H9 (cell line): ENCODE measurements at places on chromosomes 11 and 22. TPM values are rescaled to one million over a fixed set of nuclear protein-coding genes. Genes with fewer than 3 reads are reported as not detected.

- H3K36me3 ChIP-seq, result peaks cover 5% of the 10 kb centered on the region
- H3K27ac ChIP-seq, result no peak overlapping the region
- H3K27me3 ChIP-seq, result no peaks in the 10 kb centered on the region
- H3K4me3 ChIP-seq, result no peak overlapping the region
- no peaks in the 10 kb centered on the region for H3K4me1 ChIP-seq
- DNase-seq, result no peak
These were observed 48.8 kb downstream of the CWF19L2 start for GRCh38 chr11:107408762-107409211.

- H3K4me1 ChIP-seq, result no peaks in the 10 kb centered on the region
- no peaks in the 10 kb centered on the region for H3K27me3 ChIP-seq
- no peak overlapping the region for H3K27ac ChIP-seq
- H3K4me3 ChIP-seq, result no peak overlapping the region
- no peak for DNase-seq
- H3K36me3 ChIP-seq, result peaks cover 15% of the 10 kb centered on the region; the same call in 2 of the 3 replicates
These were observed 55.3 kb upstream of the GCAT start for GRCh38 chr22:37752189-37753087.

The PRR33 gene
- not detected in 2 replicates for total RNA-seq

- H3K27ac ChIP-seq, result no peak overlapping the region
- H3K4me1 ChIP-seq, result no peaks in the 10 kb centered on the region
- no peak overlapping the region for H3K4me3 ChIP-seq
- H3K27me3 ChIP-seq, result no peaks in the 10 kb centered on the region
These were observed 38.1 kb upstream of the CARD18 start for GRCh38 chr11:105177658-105178057.

- peak; percentile 95 for DNase-seq
- no peaks in the 10 kb centered on the region for H3K4me1 ChIP-seq
- H3K4me3 ChIP-seq, result peak overlapping the region; percentile 51
- H3K27me3 ChIP-seq, result no peaks in the 10 kb centered on the region
- H3K36me3 ChIP-seq, result no peaks in the 10 kb centered on the region
- no peak overlapping the region for H3K27ac ChIP-seq
These were observed 5.4 kb downstream of the BEST1 start for GRCh38 chr11:61955422-61956135.

DNA sequence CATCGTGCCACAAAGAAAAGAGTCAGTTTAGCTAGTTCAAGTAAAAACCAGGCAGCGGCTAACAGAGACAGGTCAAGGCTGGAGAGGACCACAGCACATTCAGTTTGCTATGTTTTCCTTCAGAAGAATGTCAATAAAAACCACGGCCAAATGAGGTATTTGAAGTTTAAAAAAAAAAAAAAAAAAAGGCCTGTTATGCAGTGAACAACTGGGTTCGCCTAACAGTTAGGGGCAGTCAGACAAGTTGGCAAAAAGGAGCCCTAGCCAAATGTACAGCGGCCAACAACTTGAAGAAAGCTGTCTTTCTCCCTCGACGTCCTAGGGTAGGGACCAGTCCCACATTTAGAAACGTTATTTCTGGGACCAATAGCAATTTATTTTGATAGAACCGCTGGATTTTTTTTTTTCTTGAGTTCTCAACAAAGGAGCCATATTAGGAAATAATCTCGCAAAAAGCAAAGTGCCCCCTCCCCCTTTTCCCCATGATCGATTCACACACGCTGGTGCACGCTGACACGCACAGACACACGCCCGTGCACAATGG lies 237.8 kb downstream of the TTC28 start:
- no peak for DNase-seq
- H3K27me3 ChIP-seq, result no peaks in the 10 kb centered on the region
- H3K27ac ChIP-seq, result no peak overlapping the region
- H3K4me1 ChIP-seq, result no peaks in the 10 kb centered on the region
- H3K36me3 ChIP-seq, result no peaks in the 10 kb centered on the region
- peak overlapping the region; percentile 73 for H3K4me3 ChIP-seq

The UPK3A gene
- not detected in 2 replicates for total RNA-seq

The KCNE3 gene
- 4.9 and 5.6 TPM in 2 replicates for total RNA-seq

DNA sequence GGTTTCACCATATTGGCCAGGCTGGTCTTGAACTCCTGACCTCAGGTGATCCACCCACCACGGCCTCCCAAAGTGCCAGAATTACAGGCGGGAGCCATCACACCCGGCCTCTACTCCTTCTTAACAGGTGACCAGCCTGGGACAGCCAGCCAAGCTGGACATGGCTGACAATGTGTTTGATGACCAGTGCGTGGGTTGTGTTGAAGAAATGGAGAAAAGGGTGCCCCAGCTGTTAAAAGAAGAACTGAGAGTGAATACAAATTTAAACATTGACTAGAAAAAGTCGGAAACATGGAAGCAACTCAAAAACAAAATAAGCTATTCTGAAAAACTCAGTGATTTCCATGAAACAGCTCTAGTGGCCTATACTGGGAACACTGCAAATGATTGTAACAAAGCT lies 86.5 kb upstream of the CLPB start:
- no peak overlapping the region for H3K4me3 ChIP-seq
- no peaks in the 10 kb centered on the region for H3K4me1 ChIP-seq
- no peak for DNase-seq
- H3K27ac ChIP-seq, result no peak overlapping the region
- H3K36me3 ChIP-seq, result no peaks in the 10 kb centered on the region
- no peaks in the 10 kb centered on the region for H3K27me3 ChIP-seq

DNA sequence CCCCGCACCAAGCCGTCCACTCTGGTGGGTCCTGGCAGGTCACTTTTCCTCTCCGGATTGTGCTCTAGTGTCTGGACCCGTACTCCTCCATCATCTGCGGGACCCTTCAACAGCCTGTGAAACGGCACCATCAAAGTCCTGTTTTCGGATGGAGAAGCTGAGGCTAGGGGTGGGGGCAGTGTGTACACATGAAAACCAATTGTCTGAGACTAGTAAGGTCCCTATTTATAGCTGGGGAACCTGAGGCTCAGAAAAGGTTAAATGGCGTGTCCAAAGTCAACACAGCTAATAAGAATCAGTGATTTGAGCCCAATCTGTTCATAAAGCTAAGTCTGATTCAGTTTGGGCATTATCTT lies 668 bp upstream of the LRRC32 start:
- no peaks in the 10 kb centered on the region; the same call in 1 of the 2 replicates for H3K4me1 ChIP-seq
- no peak for DNase-seq
- H3K27ac ChIP-seq, result no peak overlapping the region
- H3K4me3 ChIP-seq, result peak overlapping the region; percentile 76
- H3K27me3 ChIP-seq, result peaks cover 2% of the 10 kb centered on the region; the same call in 1 of the 2 replicates

DNA sequence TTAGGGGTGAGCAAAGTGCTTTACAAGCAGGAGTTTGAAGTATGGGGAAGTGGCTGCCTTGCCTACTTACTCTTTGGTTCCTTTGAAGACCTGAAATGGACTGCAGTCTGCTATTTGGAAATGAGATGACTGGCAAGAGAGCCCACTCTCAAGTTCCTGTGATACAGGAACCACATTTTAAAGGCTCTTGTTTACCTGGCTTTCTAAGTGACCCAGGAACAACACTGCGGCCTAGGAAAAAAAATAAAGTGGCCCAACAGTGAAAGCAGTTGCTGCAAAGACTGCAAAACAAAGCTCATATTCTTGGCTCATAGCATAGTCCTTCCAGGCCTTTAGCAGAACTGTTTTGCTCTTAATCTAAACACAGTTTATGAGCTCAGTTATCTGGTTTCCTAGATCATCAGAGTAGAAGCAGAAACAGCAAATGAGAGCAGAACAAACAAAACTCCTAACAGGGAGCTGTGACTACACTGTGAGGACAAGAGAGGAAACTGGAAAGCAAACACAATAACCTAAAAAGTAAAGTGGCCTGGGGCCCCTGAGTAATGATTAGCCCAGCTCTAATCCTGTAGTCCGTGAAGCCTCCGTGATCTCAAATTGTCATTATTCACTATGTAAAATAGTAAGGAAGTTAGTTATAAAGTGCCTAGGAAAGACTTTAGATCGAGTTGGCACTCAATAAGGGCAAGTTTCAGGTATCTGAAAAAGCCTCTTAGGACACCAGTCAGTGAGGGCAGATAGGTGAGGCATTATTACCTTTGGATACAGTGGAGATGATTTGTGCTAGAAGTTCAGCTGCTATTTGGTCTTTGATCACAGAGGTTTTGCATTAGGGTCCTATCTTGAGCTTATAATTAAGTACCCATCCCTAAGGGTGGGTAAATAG lies 11.5 kb downstream of the CCDC117 start:
- H3K27me3 ChIP-seq, result no peaks in the 10 kb centered on the region
- peaks cover 69% of the 10 kb centered on the region for H3K36me3 ChIP-seq
- H3K4me3 ChIP-seq, result no peak overlapping the region
- H3K4me1 ChIP-seq, result no peaks in the 10 kb centered on the region
- no peak overlapping the region for H3K27ac ChIP-seq

GRCh38 chr11:83425137-83425466 lies 138.9 kb upstream of the CCDC90B start:
- H3K4me3 ChIP-seq, result no peak overlapping the region
- H3K4me1 ChIP-seq, result peaks cover 4% of the 10 kb centered on the region; the same call in 1 of the 2 replicates
- H3K27ac ChIP-seq, result no peak overlapping the region
- no peaks in the 10 kb centered on the region for H3K27me3 ChIP-seq
